Colonic mucosa (tissue), 4 donors: ENCODE measurements at places on chromosomes 4 and X. TPM values are rescaled to one million over a fixed set of nuclear protein-coding genes. Genes with fewer than 3 reads are reported as not detected.

- no peak for DNase-seq
- H3K27me3 ChIP-seq: no peaks in the 10 kb centered on the region
- H3K36me3 ChIP-seq: no peaks in the 10 kb centered on the region
- no peaks in the 10 kb centered on the region for H3K4me1 ChIP-seq
- H3K4me3 ChIP-seq: no peak overlapping the region
- no peak overlapping the region for H3K27ac ChIP-seq
Observed at GRCh38 chr4:6301051-6301731, 31.5 kb downstream of the WFS1 start.

DNA sequence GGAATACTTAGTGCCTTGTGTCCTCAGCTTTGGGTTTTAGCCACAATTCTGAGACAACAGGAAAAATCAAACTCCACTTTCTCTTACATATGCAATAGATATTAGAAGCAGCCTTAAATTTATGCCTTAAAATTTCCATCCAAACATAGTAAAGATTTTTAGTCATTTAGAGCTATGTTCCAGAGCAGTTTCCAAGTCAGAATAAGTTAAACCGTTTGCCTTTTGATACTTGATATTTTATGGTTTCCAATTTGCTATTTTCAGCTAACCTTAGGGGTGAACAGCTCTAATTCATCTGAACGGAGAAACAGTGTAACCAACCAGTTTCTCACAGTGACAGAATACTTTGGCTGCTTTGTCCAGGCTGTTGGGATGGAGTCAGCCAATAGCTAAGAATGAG, 125.8 kb upstream of the RXFP1 start:
- no peaks in the 10 kb centered on the region for H3K4me1 ChIP-seq
- DNase-seq: no peak
- no peaks in the 10 kb centered on the region for H3K36me3 ChIP-seq
- H3K27ac ChIP-seq: no peak overlapping the region
- H3K4me3 ChIP-seq: no peak overlapping the region
- H3K27me3 ChIP-seq: no peaks in the 10 kb centered on the region

Gene ASB12
- 0.40 TPM for total RNA-seq

Gene PRKG2
- total RNA-seq: 1.8 TPM

Gene LIMCH1
- 14.4 TPM for total RNA-seq

GRCh38 chr4:117331817-117332216, 246.4 kb upstream of the TRAM1L1 start:
- H3K36me3 ChIP-seq: no peaks in the 10 kb centered on the region
- no peak for DNase-seq
- no peaks in the 10 kb centered on the region for H3K27me3 ChIP-seq
- no peak overlapping the region for H3K27ac ChIP-seq
- H3K4me1 ChIP-seq: no peaks in the 10 kb centered on the region

DNA sequence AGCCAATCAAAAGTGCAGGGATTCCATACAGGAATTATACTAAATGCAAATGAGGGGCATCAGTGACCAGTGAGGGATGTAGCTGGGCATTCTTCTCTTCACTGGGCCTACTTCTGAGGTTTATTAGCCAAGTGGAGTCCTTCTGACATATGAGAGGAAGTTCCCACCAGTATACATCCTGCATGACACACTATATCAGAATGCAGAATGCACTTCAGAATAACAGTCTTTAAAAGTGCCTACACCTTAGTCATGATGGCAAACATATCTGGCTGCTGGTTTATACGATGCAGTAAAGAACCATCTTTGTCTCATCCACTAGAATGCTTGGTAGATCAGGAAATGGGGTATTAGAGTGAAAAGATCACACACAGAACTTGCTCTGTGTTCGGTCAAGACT, 180.3 kb upstream of the PPARGC1A start:
- no peak overlapping the region for H3K27ac ChIP-seq
- no peaks in the 10 kb centered on the region for H3K4me1 ChIP-seq
- DNase-seq: no peak
- no peaks in the 10 kb centered on the region for H3K27me3 ChIP-seq
- no peak overlapping the region for H3K4me3 ChIP-seq

Gene ART3
- 1.8 TPM for total RNA-seq

- H3K4me1 ChIP-seq: no peaks in the 10 kb centered on the region
- no peak overlapping the region for H3K4me3 ChIP-seq
- no peak for DNase-seq
- no peaks in the 10 kb centered on the region for H3K36me3 ChIP-seq
Observed at GRCh38 chrX:10513974-10514373, 106.4 kb downstream of the MID1 start.

- H3K27ac ChIP-seq: no peak overlapping the region
- H3K36me3 ChIP-seq: no peaks in the 10 kb centered on the region
- H3K27me3 ChIP-seq: no peaks in the 10 kb centered on the region
- H3K4me3 ChIP-seq: no peak overlapping the region
Observed at GRCh38 chr4:135833529-135833928, 1631.9 kb upstream of the PABPC4L start.

DNA sequence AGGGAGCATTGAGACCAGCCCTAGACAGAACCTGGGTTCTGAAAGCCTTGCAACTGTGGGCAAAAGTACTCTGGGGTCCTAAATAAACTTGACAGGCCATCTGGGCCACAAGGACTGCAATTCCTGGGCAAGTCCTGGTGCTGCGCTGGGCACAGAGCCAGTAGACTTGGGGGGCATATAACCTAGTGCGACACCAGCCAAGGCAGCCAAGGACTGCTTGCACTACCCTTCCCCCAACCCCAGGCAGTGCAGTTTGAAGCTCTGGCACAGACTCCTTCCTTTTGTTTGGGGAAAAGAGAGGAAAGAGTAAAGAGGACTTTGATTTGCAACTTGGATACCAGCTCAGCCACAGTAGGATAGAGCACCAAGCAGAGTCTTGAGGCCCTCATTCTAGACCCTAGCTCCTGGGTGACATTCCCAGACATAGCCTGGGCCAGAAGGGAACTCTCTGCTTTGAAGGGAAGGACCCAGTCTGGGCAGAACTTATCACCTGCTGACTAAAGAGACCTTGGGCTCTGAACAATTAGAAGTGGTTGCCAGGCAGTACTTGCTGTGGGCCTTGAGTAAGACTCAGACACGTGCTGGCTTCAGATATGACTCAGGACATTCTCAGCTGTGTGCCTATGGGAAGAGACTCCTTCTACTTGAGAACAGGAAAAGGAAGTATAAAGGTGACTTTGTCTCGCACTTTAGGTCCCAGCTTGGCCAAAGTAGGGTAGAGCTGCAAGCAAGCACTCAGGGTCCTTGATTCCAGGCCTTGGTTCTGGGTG, 522.8 kb downstream of the GLUD2 start:
- no peaks in the 10 kb centered on the region for H3K36me3 ChIP-seq
- H3K4me1 ChIP-seq: no peaks in the 10 kb centered on the region
- DNase-seq: no peak
- no peaks in the 10 kb centered on the region for H3K27me3 ChIP-seq
- no peak overlapping the region for H3K4me3 ChIP-seq
- no peak overlapping the region for H3K27ac ChIP-seq

Gene NEUROG2
- not detected for total RNA-seq

DNA sequence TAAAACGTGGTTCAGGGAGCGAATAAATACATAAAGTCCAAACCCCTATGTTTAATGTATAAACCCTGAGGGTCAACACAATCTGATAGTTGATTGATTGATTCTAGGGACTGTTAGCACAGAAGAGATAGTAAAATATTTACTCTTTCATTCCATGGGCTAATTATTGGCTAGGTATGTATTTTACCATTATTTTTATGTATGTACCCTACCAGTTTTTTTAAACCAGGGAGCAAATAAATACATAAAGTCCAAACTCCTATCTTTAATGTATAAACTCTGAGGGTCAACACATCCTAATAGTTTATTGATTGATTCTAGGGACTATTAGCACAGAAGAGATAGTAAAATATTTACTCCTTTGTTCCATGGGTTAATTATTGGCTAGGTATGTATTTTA, 40.0 kb downstream of the ZFX start:
- H3K27me3 ChIP-seq: no peaks in the 10 kb centered on the region
- no peaks in the 10 kb centered on the region for H3K36me3 ChIP-seq
- H3K4me3 ChIP-seq: no peak overlapping the region

DNA sequence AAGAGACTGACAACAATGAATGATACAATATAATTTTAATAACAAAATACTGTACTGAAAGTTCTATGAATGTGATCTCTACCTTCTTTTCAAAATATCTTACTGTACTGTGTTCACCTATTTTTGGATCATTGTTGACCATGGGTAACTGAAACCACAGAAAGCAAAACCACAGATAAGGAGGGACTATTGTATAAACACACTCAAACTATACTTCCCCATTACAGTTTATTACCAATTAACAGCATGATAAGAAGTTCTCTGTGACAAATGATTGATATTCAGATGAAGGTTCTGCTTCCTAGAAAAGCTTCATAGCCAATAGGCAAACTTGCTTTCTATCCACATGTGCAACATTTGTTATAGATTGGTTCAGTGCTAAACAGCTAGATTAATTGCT, 50.1 kb downstream of the GABRG1 start:
- H3K4me3 ChIP-seq: no peak overlapping the region
- H3K27ac ChIP-seq: no peak overlapping the region
- no peaks in the 10 kb centered on the region for H3K4me1 ChIP-seq
- no peaks in the 10 kb centered on the region for H3K27me3 ChIP-seq
- no peak for DNase-seq
- H3K36me3 ChIP-seq: no peaks in the 10 kb centered on the region

DNA sequence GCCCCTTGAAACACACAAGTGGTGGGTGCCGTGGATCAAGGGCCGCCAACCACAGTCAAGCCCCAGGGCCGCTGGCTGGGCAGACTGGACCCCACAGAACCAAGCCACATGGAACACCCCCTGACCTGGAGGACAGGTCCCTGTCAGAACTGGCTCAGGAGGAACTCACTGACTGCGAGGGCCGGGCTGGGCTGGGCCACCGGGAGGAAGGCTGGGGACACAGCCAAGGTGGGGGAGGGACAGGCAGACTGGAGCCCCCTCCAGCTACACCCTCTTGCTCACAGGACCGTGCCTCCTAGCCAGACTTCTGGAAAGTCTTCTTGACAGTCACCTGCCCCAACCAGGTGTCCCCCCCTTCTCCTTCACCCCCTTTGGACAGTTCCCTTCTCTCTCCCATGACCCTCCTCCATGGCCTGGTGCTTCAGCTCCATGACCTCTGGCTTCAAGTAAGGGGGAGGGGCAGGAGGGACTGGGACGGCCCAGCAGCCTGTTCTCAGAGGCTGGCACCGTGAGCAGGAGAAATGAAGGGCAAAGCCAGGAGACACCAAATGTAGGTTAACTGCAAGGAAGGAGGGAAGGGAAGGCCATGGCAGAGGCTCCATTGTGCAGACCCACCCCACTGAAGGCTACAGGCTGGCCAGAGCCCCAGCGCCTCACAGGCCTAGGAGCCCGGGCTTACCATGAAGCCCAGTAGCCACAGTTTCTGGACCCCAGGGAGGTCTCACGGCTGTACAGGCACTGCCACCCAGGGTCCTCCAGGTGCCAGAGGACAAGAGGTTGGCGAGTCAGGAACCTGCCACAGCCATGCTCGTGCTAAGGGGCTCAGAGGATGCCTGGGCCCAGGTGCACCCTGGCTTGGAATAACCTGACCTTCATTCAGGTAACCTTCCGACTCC, 22.6 kb upstream of the DUSP9 start:
- H3K36me3 ChIP-seq: no peaks in the 10 kb centered on the region
- no peak overlapping the region for H3K27ac ChIP-seq
- H3K4me3 ChIP-seq: no peak overlapping the region
- DNase-seq: no peak
- H3K27me3 ChIP-seq: peaks cover 4% of the 10 kb centered on the region
- H3K4me1 ChIP-seq: no peaks in the 10 kb centered on the region

GRCh38 chr4:174437324-174437723, 85.0 kb downstream of the HPGD start:
- H3K4me1 ChIP-seq: no peaks in the 10 kb centered on the region
- no peak for DNase-seq
- no peak overlapping the region for H3K27ac ChIP-seq
- no peaks in the 10 kb centered on the region for H3K36me3 ChIP-seq

DNA sequence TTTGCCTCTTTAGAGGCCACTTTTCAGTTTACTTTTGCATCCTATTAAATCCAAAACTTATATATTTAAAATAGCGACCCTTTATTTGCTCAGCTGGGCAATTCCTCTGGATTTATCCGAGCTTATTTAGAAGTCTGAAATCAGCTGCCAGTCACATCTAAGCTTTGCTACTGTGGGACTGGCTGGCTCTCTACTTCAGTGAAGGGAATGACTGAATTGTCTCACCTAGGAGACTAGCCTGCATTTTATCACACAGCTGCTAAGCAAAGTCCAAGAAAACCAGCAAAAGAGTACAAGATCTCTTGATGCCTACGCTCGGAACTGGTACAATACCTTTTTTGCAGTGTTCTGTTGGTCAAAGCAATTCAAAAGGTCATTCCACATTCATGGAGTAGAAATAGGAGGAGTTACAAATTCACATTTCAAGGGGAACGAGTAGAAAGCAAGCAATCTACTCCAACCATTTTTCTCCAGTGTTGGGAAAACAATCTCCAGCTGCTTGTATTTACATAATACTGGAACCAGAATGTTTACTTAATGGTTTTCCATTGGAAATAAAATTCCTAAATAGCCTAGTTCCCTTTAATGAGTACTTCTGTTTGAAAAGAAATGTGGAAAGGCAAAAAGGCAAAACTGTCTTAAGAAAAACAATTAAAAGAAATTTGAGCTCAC, 160.2 kb downstream of the MAGEB5 start:
- no peak overlapping the region for H3K27ac ChIP-seq
- H3K4me3 ChIP-seq: no peak overlapping the region
- H3K27me3 ChIP-seq: no peaks in the 10 kb centered on the region
- no peaks in the 10 kb centered on the region for H3K36me3 ChIP-seq

GRCh38 chr4:77488882-77489281, 116.7 kb upstream of the CXCL13 start:
- no peaks in the 10 kb centered on the region for H3K4me1 ChIP-seq
- DNase-seq: no peak
- H3K27me3 ChIP-seq: no peaks in the 10 kb centered on the region
- no peak overlapping the region for H3K27ac ChIP-seq
- no peaks in the 10 kb centered on the region for H3K36me3 ChIP-seq
- no peak overlapping the region for H3K4me3 ChIP-seq

DNA sequence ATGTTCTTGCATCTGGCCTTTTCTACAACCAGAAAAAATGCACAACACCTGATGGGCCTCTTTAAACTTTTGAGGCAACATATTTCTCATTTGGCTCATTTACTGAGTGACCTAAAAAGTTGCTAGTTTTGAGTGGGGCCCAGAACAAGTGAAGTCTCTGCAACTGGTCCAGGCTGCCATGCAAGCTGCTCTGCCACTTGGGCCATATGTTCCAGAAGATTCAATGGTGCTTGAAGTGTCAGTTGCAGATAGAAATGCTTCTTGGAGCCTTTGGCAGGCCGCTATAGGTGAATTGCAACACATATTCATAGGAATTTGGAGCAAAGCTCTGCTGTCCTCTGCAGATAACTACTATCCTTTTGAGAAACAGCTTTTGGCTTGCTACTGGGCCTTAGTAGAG, 66.4 kb upstream of the RLIM start:
- no peak overlapping the region for H3K27ac ChIP-seq
- no peak overlapping the region for H3K4me3 ChIP-seq
- H3K36me3 ChIP-seq: no peaks in the 10 kb centered on the region
- DNase-seq: no peak
- H3K4me1 ChIP-seq: no peaks in the 10 kb centered on the region

Gene EVC2
- total RNA-seq: 0.93 TPM

- H3K27me3 ChIP-seq: no peaks in the 10 kb centered on the region
- DNase-seq: no peak
- no peak overlapping the region for H3K27ac ChIP-seq
- no peak overlapping the region for H3K4me3 ChIP-seq
Observed at GRCh38 chr4:26589705-26590104, 5.8 kb downstream of the TBC1D19 start.
